A673 (cell line): ENCODE measurements at places on chromosomes 5 and 9.

- DNase-seq = peak; percentile 30
These were observed 289.5 kb downstream of the DOCK8 start for GRCh38 chr9:503881-504852.

- no peak for DNase-seq
These were observed 17.3 kb downstream of the OLFM1 start for GRCh38 chr9:135104761-135105160.

DNA sequence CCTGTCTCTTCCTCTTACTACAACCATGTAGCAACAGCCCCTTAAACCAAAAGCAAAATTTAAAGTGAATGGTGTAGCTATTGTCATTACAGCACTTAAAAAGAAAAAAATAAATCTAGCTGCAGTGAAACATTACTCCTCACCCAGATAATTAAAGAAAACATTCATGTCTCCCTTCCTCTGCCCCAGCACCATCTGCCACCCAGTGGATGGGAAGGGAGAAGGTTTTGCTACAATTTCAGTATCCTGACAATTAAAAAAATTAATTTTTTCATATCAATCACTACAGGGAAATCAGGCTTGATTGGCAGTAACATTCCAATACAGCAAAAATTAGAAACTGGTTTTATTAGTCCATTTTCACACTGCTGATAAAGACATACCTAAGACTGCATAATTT lies 147.4 kb upstream of the PUM3 start:
- no peak for DNase-seq

DNA sequence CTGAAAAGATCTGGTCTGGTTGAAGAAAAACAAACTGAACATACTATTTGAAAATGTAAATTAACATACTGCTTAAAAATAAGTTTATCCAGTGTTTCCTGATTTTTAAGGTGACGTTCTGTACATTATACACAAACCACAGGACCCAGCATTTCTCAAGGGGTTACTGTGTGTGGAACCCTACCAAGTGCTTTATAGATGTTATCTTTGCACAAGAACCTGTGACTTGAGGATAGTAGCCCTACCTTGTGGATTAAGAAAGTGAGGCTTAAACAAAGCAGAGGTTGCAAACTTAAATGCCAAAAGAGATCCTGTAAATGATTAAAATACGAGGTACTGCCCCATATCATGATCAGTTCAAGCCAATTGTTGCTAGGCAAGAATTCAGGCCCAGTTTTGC lies 4.7 kb downstream of the KLF9 start:
- no peak for DNase-seq

- DNase-seq = no peak
These were observed at the start of gene GZMA for GRCh38 chr5:55102348-55102747. Gene GZMA, plus strand, starts transcription at chr5:55102646. Its CDS starts 37 bp downstream, at chr5:55102683.

- DNase-seq = no peak
These were observed 56.7 kb upstream of the RPS23 start for GRCh38 chr5:82334856-82335255.

- peak; percentile 3 for DNase-seq
These were observed 129.0 kb downstream of the TLE4 start for GRCh38 chr9:79700607-79701360.

GRCh38 chr9:109755040-109755439 lies 25.0 kb upstream of the PALM2AKAP2 start:
- DNase-seq = no peak

- no peak for DNase-seq
These were observed 654.2 kb downstream of the TLE1 start for GRCh38 chr9:81035171-81035570.

DNA sequence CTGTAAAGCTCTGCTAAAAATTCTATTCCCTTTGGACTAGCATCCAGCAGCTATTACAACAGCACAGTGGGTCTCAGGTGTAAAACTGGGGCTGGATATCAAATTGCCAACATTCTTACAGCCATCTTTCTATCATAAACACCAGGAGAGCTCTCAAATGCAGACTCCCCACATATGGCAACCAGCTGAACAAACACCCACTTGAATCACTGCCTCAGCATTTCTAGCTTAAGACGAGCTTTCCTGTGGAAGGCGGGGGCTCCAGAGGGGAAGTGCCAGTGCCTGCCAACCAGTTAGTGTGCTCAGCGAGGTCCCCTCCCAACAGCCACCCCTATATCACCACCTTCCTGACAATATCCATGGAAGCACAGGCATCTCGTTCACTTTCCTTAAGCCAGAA lies 62.2 kb downstream of the IPPK start:
- no peak for DNase-seq

DNA sequence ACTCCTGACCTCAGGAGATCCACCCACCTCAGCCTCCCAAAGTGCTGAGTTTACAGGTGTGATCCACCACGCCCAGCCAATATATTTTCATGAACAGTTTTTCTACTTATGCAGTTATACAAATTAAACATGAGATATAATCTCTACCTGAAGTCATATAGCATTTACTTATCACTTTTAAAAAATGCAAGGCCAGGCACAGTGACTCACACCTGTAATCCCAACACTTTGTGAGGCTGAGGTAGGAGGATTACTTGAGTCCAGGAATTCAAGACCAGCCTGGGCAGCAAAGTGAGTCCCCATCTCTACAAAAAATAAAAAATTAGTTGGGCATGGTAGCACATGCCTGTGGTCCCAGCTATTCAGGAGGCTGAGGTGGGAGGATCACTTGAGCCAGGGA lies 164.7 kb upstream of the LHFPL2 start:
- DNase-seq = no peak

GRCh38 chr9:94086486-94087345 lies 2.5 kb downstream of the PTPDC1 start:
- peak; percentile 20 for DNase-seq

GRCh38 chr5:31645420-31646081 lies 6.6 kb downstream of the PDZD2 start:
- no peak for DNase-seq

DNA sequence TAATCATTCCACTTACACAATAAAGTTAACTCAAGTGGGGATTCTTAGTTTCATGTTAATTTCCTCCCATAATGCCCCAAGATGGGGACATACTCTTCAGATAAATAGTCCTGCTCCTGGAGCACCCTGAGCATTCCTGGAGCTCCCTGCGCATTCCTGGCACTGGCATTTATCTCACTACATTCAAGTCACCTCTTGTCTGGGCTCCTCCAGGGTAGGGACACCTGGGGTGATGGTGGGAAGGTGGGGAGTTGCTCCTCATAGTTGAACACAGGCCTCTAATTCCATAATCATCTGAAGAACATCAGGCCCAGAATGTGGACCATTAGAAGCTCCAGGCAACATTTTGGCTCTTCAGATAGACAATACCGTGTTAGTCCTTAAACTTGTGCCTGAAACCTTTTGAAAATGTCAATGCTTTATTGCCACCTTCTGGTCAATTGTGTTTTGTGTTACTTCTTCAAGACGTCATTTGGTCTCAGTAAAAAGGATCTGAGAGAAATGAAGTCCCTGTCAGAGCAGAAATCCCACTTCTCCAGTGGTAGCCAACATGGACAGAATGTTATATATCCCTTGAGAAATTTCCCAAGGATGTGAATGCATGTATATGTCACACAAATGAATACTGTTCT lies 14.2 kb upstream of the AGGF1 start:
- DNase-seq = peak; percentile 71

DNA sequence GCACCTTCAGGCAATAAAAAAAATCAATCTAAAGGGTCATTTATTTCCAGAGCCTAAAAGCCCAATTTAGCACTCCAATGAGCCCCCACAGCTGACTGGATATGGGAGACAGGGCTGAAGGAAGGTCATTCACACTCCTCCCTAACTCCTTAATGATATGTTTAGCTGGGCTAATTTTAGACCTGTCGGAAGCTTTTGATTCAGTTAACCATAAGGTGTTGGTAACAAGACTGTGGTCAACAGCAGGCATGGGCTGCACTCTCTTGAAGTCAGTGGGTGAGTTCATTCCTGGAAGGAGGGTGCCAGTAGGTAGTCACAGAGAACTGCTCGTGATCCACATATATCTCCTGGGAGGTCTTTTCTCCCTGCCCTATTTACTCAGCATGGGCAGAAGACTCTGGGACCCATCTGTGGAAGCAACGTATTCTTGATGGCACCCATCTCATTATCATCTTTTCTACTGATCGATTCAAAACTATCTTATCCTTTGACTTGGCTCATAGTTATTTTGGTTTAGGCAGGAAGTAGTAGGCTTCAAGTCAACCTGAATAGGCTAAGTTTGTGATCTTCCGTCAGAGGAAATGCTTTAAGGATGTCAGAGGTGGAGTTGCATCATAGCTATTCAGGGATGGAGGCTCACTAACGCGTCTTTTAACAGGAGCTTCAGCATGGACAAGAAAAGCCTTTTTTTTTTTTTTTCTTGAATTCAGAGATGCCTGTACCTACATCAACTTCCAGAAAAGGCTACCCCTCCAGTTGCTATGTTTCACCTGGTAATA lies 367.7 kb upstream of the SLC30A5 start:
- DNase-seq = no peak

DNA sequence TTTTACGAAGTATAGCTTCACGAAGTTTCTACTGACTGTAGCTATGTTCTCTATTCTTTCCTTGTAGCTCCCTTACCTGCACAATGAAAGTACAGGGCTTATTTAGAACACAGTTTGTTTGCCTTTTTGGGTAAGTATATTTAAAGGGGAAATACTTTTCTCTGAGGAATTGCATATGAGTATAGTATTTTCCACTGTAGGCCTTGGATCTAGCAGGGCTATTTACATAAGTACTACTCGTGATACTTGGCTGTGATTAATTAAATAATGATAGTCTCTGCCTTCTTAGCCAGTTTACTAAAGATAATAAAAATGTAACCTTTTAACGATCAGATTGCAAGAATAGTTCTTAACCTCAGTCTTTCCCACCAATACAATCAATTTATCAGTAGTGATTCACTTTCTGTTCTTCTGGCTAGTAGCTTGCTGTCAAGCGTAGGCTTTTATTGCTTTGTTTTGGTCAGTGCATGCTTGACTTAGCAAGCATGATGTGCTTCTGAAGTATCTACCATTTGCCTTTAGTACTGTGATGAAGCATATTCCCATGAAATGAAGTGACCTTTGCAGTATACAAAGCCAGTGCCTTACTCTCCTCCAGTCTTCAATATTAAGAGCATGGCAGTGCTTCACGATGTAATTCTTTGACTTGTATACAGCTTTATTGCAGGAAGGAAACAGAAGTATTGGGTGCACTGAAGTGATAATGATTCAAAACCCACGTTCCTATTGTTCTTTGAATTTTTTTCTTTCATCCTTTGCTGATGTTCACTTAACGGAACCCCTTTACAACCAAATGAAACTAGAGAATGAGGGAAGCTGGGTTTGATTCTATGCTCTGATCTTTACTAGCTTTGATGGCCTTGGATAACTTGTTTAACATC lies 64.2 kb downstream of the SLC44A1 start:
- DNase-seq = no peak

- peak; percentile 83 for DNase-seq
These were observed 65.0 kb downstream of the UGCG start for GRCh38 chr9:111961575-111961974.

DNA sequence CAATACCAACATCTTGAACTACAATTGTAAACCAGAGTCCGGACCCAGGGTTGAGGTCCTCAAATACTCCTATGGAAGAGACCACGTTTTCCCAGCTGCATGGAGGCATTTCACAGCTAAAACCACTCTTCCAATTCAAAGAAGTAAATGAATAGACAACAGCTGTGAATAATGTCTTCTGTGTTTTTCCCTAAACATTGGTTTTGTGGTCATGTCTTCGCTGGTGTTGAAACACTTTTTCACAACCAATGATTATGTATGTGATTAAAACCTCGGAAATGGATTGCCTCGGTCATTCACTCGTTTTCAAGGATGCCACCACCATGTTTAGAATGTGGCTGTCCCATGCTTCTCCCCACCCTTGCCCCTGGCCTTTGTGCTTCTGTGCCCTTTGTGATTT lies 9.4 kb upstream of the TENT4A start:
- DNase-seq = no peak

DNA sequence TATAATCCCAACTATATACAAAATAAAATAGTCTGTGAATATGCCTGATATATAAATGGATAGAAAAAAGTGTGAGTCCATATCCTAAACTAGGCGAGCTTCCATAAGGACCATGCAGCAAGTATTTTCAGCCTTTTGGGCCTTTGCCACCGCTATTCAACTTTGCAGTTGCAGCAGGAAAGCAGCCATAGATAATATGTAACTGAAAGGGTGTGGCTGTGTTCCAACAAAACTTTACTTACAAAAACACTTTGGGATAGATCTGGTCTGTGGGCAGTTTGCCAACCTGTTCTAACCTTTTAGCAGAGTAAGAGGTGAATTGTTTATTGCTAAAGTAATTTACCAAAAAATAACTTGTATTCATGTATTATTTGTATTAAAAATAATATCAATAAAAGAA lies 127.8 kb upstream of the GPR151 start:
- DNase-seq = no peak

DNA sequence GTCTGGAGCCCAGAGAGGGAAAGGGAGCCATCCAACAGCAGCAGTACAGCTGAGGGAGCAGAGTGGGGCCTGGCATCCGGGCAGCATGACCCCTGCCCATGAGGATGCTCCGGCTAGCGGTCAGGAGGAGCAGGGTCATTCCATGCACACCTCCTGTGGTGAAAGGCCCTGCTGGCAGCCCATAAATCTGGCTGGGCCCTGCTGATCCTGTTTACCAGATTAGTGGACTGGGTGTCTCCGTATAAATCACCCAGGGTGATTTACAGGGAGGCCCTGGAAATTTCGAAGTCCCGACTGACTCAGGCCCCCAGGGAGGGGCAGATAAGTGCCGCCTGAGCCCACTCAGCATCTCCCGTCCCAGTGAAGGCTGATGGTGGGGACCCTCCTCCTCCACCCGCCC lies 117.6 kb upstream of the HAND1 start:
- no peak for DNase-seq

DNA sequence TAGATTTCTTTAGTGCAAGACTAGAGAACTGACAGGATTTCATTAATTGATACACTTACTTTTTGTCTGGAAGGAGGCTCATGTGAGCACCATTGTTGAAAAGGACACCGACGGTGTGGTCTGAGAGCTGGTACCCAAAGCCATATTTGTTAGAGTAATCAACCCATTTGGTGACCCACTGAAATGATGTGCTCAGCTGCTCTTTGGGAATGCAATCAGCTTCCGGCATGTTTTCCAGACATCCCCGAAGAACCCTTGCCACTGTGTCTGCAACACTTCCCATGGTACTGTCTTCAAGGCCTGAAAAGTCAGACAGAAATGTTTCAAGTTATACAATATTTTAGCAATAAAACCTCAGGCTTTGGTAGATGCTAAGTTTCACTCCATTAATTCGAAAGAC lies 4.4 kb downstream of the PLK2 start:
- no peak for DNase-seq

GRCh38 chr5:1729641-1730486 lies 69.8 kb downstream of the MRPL36 start:
- no peak for DNase-seq
